Fibroblast of skin of left quadriceps (primary cell): ENCODE measurements at places on chromosomes 2 and 18.

- DNase-seq: peak; percentile 8
Observed at GRCh38 chr2:218406949-218407618, 7.4 kb downstream of the CTDSP1 start.

DNA sequence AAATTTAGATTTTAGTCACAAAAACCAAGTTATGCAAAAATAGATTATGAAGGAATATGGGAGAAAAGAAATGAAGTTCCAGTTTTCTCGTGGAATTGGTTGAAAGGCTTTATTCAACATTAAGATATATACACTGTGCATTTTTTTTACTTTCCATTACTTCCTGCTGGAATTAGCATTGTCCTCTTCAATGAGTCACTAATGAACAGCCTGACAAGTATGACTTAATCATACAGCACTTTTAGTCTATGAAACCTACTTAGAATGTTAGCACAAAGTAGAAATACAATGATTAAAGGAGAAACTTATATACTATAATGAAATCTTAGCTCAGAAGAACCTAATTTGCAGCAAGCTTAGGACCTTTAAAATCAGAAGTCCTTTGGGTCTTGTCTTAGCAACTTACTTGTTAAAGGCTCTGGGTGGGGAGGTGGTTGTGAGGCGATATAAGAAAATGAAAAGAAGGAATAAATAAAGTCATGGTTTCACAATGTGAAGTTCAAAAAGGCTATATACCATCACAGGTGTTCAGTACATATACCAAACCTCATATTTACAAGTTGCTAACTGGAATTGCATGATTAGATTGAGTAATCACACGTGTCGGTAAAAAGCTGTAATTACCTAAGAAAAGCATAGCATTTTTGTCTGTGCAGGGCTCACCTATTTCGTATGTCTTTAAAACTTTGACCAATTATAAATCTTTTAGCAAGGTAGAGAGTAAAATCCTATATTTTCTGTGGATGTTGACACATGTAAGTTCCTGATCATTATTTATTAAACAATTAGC is 236.8 kb downstream of the CAMKMT start:
- no peak for DNase-seq

GRCh38 chr18:54647176-54647575 is 56.1 kb downstream of the DYNAP start:
- DNase-seq: peak; percentile 0

GRCh38 chr2:45845566-45845965 is 194.1 kb downstream of the PRKCE start:
- DNase-seq: no peak

GRCh38 chr2:186848873-186849578 is at the start of gene ZSWIM2:
Gene ZSWIM2, minus strand, starts transcription at chr2:186849170. Its CDS starts 40 bp downstream, at chr2:186849130.
- peak; percentile 85 for DNase-seq

- DNase-seq: no peak
Observed at GRCh38 chr18:22816266-22817176, 116.6 kb upstream of the RBBP8 start.

- DNase-seq: no peak
Observed at GRCh38 chr2:88561646-88562388, 65.4 kb downstream of the EIF2AK3 start.

DNA sequence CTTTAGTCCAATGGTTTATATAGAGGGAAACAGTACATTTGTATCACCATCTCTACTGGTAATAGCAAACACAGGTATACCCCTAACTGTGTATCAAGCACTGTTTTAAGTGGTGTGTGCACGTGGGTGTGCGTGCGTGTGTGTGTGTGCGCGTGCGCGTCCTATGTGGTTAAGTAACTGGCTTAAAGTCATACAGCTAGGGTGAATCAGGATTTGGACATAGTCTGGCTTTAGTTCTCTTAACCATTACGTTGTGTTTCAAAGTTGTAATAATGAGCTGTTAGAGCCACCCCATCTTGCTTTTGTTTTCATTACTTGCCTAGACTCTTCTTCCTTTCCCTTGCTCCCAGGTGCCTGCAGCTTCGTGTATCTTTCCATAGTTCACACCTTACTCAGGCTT is 2.1 kb downstream of the HADHB start:
- DNase-seq: no peak

- DNase-seq: no peak
Observed at GRCh38 chr2:239531456-239532241, 130.8 kb upstream of the HDAC4 start.

GRCh38 chr18:3624935-3625741 is 175.2 kb downstream of the TGIF1 start:
- peak; percentile 94 for DNase-seq

- DNase-seq: no peak
Observed at GRCh38 chr2:18123211-18123570, 244.7 kb downstream of the KCNS3 start.

DNA sequence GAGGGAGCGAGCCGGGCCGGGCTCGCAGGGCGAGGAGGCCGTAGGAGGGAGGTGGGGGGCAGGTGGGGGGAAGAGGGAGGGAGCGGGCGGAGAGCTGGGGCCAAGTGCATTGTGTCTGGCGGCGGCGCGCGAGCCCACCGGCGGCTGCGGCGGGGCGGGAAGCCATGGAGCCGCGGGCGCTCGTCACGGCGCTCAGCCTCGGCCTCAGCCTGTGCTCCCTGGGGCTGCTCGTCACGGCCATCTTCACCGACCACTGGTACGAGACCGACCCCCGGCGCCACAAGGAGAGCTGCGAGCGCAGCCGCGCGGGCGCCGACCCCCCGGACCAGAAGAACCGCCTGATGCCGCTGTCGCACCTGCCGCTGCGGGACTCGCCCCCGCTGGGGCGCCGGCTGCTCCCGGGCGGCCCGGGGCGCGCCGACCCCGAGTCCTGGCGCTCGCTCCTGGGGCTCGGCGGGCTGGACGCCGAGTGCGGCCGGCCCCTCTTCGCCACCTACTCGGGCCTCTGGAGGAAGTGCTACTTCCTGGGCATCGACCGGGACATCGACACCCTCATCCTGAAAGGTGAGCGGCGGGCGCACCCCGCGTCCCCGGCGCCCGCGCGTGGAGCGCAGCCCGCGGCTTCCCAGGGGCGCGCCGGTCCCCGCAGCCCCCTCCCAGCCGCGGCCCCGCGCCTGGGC is at the start of gene TMEM178A:
Gene TMEM178A (plus strand): TSS at position 107 of the 680 bp plus-strand sequence. CDS start 58 bp downstream, at position 165.
- DNase-seq: no peak

- DNase-seq: peak; percentile 86
Observed at GRCh38 chr2:236743039-236743920, 173.7 kb downstream of the ACKR3 start.

DNA sequence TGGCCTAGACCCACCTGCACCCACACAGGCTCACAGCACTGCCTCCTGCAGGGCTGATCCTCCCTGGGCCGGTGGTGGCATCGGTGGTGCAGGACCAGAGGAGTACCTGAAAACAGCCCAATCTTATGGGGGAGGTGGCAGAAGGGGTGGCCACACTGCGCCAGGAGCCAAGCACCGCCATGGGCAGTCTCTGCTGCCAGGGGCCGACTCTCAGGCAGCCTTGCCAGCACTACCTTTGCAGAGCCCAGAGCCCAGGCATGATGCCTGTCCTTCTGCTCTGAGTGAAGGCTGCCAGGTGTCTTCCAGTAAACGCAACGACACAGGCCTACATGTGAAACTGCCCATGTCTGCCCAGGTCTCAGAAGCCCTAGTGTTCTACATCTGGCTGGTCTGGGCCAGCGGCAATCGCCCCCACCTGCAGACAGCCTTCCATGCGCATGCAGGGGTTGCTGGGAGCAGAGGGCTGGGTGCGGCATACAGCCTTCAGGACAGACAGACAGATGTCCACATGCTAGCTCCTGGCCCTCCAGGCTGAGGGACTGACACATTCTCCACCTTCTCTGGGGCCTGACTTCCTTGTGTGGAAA is 6.8 kb downstream of the HS6ST1 start:
- DNase-seq: no peak

DNA sequence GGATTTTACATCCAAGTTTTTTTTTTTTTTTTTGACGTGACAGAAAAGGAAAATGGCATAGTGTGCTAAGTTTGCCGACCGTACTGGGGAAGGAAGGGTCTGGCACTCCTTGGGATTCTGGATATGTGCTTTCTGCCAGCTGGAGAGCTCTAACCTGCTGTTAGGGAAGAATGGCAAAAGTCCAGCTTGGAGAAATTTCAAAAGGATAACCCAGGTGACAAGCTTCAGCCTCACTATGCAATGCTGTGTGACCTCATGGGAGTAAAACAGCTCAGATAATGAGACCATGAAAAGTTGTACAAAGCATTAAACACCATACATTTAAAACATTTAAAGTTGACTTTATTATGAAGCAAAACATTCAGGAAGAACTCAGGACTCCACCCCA is 10.3 kb upstream of the GPR45 start:
- no peak for DNase-seq

- DNase-seq: no peak
Observed at GRCh38 chr2:222525811-222526210, 101.5 kb downstream of the SGPP2 start.

- DNase-seq: no peak
Observed at GRCh38 chr2:28495551-28496250, at the start of gene PLB1. Gene PLB1, plus strand, starts transcription at chr2:28496060. Its CDS starts 55 bp downstream, at chr2:28496115.

- DNase-seq: no peak
Observed at GRCh38 chr2:240461471-240462072, 26.1 kb downstream of the GPC1 start.

DNA sequence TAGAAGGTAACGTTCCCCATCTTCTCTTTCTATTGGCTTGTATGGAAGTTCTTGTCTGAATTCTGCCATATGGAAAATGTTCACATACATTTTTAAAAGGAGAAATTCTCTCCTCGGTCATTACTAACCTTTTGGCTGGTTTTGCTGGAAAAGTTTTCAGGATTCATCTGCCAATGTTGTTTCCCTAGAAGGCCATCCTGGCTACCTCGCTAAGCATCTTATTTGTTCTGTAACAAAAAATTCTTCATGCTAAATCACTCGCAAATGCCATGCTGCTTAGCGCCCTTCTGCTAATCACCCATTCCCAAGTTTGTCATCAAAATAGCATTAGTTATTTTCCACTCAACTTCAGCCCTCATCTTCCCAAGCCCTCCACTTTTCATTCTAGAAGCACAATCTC is 262.0 kb downstream of the SLC8A1 start:
- DNase-seq: no peak

- no peak for DNase-seq
Observed at GRCh38 chr18:49926106-49926745, 112.9 kb upstream of the ACAA2 start.

DNA sequence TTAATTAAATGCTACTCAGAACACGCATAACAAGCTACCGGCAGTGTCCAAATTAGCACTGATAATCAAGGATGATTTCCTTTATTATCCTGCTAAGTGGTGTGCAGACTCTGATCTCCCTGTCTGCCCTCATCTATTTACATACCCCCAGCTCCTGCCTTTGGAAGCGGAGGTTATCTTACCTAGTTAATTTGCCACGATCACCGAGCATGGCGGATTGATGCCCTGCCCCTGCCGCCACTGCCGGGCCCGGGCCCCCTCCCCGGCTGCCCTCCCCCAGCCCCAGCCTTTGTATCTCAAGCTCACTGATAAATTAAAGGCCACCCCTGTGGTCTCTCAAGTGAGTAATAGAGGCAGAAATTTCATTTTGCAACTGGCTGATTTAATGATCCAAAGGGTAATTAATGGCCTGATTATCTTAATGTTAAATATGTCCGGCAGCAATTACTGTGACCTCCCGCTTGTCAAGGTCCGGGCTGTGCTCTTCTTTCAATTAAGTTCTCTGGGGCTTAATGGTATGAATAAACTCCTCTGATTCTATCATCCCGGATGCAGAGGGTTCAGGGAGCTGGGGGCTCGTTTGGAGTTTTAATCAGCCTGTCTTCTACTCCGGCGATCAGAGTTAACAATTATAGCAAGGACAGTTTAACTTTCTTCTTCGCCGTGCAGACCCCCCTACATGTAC is 113.4 kb downstream of the GBX2 start:
- no peak for DNase-seq

DNA sequence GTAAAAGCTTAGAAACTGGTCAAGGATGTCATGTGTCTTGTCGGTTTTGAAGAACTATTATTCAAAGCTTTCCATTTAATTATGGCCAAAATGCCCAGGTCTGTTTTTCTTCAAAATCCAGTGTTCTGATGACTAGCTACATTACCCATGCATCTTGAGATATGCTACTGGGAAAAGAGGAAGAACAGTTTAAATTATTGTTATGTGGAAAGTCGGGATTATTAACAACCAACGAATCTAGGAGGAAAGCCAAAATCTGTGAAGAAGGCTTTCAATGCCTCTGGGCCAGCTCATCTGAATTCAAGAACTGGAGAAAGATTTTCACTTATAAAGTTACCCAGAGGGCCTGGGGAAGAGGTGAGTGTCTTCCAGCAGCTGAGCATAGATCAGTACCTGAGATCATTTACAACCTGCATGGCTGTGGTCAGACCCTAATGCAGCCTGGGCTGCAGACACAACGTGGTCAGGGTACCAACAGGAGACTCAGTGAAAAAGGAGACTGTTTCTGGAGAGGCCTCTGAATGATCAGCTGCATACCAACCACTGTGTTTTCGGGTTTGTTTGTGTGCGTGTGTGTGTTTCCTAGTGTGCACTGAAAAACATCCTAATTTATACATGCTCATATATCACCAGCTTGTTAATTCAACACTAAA is 308.5 kb downstream of the NRXN1 start:
- no peak for DNase-seq

DNA sequence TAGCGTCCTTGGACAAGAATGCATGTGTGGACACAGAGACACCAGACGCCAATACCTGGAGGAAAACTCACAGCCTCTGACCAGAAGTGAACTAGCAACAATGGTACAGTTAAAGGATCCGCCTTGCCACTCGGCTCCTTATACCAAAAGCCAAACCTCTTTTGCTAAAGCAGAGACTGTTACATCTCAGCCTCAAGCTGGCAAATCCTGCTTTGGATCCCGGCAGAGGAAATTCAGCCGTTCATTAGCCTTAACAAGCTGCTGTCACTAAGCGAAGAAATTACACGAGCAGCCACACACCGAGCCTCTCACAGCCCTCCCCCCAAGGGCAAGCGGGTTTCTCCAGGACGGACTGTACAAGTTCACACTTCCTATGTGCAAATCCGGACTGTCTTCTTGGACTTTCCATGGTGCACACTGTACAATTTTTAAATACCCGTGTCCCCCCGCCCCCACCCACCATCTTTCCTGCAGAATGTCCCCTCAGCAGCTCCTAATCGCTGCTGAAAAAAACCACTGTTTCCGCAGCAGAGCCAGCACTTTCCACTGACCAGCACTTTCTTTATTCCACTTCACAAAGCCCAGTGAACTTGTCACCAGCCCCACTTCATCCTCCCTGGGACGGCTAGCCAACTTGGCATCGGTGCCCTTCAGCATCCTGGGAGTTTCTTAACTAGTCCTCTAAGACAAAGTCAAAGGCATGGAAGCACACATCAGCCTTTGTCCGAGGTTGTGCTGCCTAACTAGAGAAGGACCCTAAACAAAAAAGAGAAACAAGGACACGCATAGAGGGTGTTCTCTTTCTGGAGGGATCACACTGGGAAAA is 1.5 kb downstream of the KLF7 start:
- no peak for DNase-seq

DNA sequence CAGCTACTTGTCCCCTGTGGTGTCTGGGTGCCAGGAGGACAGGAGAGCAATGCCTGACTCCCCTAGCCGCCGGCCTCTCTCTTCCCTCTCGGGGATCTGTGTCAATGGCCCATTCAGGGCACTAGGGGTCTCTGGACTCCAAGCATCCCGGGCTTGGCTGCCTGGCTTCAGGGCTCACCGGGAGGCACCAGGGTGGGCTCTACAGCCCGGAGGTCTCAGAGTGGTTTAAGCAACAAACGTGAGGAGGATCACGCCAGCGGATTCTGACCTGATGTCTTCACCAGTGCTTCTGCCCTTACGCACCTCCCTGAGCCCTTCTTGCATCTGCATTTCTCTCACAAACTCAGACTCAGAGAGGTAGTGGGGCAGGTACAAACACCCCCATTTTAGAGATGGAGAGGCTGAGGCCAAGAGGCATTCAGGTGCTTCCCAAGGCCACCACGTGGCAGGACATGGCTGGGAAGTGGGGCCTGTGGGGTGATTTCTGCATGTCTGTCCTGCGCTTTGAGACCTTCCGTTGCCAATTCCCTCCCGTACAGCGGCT is 243.0 kb downstream of the CELF4 start:
- peak; percentile 20 for DNase-seq
